Activated CD4-positive, alpha-beta T cell treated with anti-CD3 and anti-CD28 coated beads, Interleukin-2, amount 10 ng/mL, durations not matched to agents 7 days and 5 days (primary cell): ENCODE measurements at places on chromosomes 5 and 9. TPM values are rescaled to one million over a fixed set of nuclear protein-coding genes. Genes with fewer than 3 reads are reported as not detected.

DNA sequence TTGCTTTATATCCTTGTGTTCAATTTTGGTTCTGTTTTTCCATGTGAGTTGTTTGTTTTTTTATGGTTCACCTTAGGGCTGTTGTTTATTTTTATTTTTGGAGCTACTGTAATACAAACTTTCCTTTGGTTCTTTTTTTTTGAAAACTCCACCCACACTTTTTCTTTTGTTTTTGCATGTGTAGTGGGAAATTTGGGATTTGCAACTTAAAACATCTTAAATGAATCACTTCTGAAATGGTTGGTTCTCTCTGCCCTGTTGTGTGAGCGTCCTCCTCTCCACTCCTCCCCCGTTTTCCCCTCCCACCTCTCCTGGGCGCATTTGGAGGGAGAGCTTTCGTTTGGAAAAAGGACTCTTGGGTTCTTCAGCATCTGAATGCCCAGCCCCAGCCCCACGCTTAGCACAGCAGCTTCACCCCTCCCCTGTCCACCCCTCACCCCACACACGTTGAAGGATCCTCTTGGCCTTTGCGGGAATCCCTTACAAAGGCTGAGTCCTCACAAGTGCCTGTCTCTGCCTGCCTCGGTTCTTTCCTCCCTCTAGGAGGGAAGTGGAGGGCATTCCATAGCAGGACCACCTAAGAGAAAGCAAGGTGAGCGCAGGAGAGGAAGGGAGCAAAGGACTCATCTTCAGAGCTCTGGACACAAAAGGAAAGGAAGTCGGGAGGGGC lies 67.2 kb downstream of the DMRT1 start:
- no peak for DNase-seq

Gene LPAR1
- total RNA-seq, result not detected

Gene LRRC70
- 0.85 TPM for total RNA-seq

DNA sequence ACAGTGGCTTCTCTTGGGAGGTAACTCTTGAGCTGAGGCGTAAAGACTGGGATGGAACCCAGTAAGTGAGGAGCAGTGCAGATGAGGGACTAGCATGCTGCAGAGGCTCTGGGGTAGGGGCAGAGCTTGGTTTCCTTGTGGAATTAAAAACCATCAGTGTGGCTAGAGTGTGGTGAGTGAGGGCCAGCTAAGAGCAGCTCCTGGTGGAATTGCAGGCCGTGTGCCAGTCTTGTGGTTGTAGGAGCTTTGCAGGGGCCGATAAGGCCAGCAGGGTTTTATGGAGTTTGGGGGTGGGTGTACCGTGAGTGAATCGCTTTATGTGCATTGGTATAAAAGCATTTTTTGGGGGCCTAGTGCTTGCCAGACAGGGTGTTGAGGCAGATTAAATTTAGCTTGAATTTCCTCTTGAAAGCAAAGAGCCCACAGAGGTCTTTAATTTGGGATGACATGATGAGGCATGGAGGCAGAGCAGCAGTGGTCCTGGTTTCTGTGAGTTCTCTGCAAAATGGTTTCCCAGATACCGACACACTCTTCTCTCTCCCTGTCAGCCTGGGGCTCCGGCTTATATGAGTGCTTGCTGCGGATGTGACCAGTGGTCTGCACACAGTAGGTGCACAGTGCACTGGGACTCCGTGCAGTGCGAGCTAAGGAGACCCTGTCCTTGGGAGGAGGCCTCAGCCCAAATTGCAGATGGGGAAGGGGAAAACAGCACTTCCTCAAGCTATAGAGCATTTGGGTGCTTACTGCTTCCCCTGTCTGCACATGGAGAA lies 176.4 kb upstream of the PITX1 start:
- DNase-seq, result no peak

DNA sequence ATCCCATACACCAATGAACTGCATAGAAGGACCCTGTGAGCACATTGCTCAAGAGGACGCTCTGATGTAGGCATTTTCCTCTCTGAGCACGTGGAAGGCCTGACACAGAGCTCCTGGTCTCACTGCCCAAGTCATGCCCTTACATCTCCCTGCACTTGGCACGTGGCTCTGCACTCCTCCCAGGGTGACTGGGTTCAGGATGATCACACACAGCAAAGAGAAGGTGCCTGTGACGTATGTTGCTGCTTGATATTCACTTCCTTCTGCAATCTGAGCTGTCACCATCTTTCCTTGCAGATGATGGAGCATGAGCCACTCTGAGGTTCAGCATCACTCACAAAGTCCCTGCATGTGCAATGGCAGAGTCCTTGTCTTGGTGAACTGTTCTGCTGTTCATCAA lies 125.2 kb downstream of the FSTL4 start:
- DNase-seq, result no peak

GRCh38 chr5:6494939-6495338 lies 46.3 kb downstream of the UBE2QL1 start:
- DNase-seq, result no peak

DNA sequence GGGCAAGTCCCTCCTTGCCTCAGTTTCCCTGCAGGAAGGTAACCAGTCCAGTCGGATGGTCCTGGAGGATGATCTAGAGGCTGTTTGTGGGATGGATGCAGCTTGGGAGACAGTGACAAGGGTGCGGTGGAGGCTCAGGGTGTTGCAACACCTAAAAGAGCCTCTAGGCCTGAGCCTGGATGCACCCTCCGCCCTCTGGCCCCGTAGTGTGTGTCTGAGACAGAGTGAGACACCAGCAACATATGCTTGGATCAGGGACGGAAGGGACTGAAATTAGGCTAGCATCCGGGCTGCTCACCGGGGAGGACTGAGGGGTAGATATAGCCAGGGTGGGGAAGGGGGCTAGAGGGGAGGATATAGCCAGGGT lies 1.1 kb downstream of the CRAT start:
- DNase-seq, result peak; percentile 27

DNA sequence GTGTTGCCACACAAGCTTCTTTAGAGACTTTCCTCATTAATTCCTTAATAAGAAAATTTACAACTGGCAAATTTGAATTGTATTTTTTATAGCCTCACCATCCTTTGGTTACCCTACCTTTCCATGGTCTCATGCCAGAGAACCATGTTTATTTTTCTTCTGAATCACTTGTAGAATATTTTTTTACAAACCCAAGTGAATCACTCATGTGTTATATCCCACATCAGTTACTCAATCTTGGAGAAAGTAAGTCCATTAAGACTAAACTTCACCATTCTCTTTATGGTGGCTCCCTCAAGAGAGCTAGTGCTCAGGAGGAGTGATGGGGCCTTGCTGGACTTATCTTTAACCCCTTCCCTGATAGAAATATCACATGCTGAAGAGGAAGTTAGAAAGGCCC lies 128.9 kb downstream of the SUSD1 start:
- DNase-seq, result no peak

GRCh38 chr5:142527234-142527633 lies 158.7 kb downstream of the FGF1 start:
- no peak for DNase-seq

- DNase-seq, result no peak
These were observed 32.9 kb downstream of the CPEB4 start for GRCh38 chr5:173920866-173921555.

- DNase-seq, result no peak
These were observed 242.7 kb downstream of the DEPDC1B start for GRCh38 chr5:60457233-60457632.

Gene LRRC19
- not detected for total RNA-seq

GRCh38 chr9:91898451-91899218 lies 51.4 kb downstream of the ROR2 start:
- no peak for DNase-seq

DNA sequence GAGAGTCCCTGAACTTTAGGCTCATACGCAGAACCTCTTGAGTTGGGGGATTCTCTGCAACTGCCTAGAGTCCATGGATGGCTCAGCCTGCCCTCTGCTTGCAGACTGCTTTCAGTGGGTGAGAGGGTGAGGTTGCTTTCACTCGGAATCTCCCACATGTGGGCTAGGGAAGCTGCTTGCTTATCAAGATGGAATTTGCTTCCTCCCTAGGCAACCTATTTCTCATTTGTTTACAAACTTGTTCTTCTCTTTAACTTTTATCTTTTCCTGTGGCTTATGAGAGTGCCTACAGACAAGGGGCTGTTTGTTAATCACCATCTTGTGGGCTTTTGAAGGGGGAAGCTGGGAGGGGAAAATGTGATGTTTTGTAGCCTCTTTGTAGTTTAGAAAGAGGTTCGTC lies 10.0 kb downstream of the TLE4 start:
- DNase-seq, result peak; percentile 41

DNA sequence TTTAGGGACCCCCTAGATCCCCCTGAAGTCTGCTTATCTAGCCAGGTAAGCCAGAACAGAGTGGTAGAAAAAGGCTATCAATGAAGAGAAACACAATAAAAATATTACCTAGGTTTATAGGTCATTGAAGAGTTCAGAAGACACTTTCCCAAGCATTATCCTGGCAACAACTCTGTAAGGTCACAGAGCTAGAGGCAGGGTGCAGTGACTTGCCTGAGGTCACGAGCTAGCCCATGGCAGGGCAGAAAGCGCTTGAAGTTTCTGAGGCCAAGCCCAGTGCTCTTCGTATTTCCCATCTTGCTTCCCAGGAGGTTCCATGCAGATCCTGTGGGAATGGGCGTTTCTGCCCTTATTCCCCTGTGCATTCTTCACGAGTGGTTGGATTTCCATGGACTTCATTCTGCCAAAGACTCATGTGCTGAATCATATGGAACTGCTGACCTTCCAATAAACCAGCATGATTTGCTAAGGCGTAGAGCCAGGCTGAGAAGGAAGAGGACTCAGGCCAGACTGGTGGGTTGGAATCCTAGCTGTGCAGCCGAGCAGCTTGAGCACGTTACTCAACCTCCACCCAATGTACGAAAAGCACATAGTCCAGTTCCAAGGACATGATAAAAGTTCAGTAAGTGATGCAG lies 22.1 kb downstream of the TRMO start:
- no peak for DNase-seq

Gene CDH6
- not detected for total RNA-seq

GRCh38 chr5:74587890-74588289 lies 52.6 kb downstream of the ENC1 start:
- no peak for DNase-seq

DNA sequence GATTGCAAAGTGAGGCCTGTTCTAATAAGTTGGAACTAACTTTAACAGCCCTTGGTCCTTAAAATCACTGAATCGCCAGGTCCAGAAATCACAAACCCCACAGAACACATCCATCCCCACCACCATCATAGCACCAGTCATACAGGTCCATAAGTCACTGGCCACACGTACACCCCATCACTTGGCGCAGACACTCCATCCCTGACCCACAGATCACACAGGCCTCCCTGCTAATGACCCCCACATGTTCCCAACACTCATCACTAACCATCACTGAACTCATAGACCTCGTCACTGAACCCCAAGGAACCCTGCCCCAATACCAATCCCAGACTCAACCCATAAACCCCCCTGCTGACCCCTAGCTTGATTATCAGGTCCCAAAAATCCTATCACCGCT lies 41.2 kb upstream of the ZNF300 start:
- DNase-seq, result no peak

Gene CAMK4
- total RNA-seq, result 138 TPM

GRCh38 chr5:138884094-138884493 lies 9.0 kb upstream of the LRRTM2 start:
- DNase-seq, result no peak

Gene TTLL11
- 2.6 TPM for total RNA-seq

Gene FCN2
- not detected for total RNA-seq

DNA sequence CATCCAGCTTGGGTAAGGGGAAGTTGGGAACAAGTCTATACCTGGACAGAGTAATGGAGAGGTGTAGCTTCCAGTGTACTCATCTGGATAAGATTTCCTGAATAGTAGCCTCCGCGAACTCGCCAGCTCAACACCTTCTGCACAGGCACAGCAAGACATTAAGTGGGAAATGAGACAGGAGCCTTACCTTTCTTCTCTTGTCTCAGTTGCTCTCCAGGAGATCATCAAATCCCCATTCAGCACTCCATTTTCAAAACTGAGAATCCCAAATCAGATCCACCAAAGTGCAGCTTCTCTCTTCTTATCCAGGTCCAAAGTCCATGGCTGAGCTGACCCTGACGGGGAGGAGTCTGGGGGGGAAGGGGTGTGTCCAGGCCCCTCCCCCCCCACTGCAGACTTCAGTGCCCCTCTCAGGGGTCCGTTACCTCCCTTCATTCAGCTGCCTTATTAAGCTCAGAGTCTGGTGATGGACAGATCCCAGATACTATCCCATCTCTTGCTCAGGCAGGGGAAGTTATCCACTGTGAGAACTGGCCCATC lies 5.9 kb upstream of the MGAT1 start:
- DNase-seq, result no peak

Gene SLCO6A1
- not detected for total RNA-seq

- no peak for DNase-seq
These were observed 73.4 kb downstream of the FBXO38 start for GRCh38 chr5:148457183-148457620.

DNA sequence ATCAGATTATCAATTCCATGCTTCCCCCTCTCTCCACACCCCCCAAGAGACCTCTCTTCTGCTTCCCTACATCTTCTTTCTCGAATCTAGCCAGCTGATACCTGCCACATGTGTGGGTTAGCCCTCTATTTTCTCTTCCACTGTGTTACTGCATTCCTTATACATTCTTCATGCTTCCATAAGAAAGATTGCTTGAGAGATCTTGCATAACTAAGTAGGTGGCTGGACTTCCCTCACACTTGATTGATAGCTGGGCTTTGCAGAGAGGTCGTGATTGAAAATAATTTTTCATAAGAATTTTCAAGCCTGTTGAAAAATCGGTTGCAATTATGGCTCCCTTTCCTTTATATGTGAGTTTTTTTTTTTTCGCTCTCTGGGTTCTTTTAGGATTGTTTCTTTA lies 33.0 kb upstream of the PANK3 start:
- no peak for DNase-seq

Gene MAPKAP1
- 58.7 TPM for total RNA-seq

DNA sequence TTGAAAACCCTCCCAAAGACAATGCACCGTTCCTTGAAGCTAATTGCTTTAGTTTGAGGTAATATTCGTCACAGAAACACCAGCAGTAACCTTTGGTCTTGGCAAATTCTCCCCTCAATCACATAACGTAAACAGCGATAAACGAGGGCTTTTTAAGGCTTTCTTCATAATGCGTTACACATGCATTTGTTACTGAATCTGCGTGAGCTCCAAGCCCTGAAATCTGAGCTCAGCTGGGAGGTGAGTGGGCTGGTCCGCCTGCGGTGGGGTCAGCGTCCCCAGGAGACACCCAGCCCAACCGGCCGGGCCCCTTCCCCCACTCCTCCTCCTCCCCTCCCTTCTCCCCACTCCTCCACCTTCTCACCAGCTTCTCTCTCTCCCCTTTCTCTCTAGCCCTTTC lies 91.1 kb downstream of the BARX1 start:
- DNase-seq, result no peak

DNA sequence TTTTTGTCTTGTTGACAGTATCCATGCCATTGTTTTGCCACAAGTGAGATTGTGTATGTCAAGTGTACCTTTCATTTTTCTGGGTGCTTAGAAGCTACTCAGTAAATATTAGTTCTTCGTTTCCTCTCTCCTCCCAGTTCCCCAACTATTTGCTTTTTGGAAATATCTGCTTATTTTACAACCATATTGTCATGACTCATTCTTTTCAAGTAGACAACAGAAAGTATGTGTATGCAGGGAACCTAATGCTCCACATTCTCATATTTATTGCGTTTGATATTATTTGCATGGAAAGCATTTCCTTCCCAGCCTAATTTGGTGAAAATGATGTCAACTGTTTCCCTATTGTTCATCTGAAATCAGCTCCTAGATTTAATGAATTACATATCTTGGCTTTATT lies 483.7 kb upstream of the RIOK2 start:
- no peak for DNase-seq
